NCI-H345 (cell line): ENCODE measurements at places on chromosomes 3 and 15.

GRCh38 chr15:56295433-56295832, 51.8 kb upstream of the RFX7 start:
- DNase-seq, result no peak

- no peak for DNase-seq
These were observed 75.2 kb downstream of the CHRNA7 start for GRCh38 chr15:32105258-32106241.

DNA sequence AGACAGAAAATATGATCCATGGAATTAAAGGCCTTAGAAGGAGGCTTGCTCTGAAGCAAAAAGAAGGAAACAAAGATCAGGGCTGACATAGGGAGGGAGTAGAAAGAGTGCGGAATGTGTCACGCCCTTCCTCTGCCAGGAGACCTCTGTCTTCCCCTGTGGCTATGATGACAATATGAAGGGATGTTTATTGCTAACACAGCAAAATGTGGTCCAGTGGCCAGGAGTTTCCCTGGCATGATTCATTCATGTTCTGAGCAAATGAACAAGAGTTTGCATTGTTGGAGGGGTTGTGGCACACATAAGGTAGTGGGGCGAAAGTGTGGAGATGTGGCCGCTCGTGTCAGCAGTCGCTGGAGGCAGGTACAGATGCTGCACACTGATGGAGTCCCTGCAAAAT, 169.4 kb downstream of the SHQ1 start:
- DNase-seq, result no peak

DNA sequence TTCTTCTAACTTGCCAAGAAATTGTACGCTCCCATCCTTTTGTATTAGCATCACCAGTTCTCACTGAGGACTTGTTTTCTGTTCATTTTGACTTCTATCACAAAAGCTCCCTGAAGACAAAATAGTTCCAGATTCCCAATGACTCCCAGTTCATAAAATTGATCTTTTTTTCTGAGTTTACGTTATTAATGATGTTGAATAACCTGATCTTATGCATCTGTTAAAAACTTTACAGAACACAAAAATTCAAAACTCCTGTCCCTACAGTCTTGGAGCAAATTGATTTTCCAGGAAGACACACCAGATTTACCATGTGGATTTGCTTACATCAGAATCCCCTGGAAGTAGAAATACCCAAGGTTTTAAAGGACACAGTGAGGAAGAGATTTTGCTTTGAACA, 8.3 kb upstream of the KCNMB2 start:
- DNase-seq, result no peak

GRCh38 chr15:88989578-88989977, 76.4 kb upstream of the MFGE8 start:
- DNase-seq, result no peak

- DNase-seq, result no peak
These were observed 372.6 kb downstream of the VPS13C start for GRCh38 chr15:61687651-61688050.

- no peak for DNase-seq
These were observed 107.4 kb upstream of the CBLB start for GRCh38 chr3:105976196-105976595.

- DNase-seq, result no peak
These were observed 73.4 kb downstream of the CCK start for GRCh38 chr3:42192334-42193200.

GRCh38 chr3:119352034-119352609, 57.9 kb downstream of the ARHGAP31 start:
- no peak for DNase-seq
